Activated CD4-positive, alpha-beta T cell treated with anti-CD3 and anti-CD28 coated beads, Interleukin-2, amount 10 ng/mL, durations not matched to agents 7 days and 5 days (primary cell): ENCODE measurements at places on chromosomes 6 and 20.

DNA sequence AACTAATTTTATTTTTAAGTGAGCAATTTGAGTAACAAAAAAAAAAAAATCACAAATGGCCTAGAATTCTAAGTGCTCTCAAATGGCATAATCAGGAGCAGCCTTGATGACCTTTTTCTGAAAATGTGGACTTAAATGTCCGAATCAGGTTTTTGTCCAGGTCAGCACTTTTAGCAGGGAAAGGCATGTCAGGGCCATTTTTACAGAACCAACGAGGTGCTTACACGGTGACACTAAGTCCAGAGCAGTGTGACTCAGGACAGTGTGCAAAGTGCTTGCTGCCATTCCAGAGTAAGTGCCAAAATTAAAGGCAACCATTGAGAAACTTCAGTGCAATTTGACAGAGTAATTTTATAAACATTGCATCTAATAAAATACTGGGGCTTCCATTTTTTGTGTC lies 127.8 kb downstream of the KIF16B start:
- no peak for DNase-seq

DNA sequence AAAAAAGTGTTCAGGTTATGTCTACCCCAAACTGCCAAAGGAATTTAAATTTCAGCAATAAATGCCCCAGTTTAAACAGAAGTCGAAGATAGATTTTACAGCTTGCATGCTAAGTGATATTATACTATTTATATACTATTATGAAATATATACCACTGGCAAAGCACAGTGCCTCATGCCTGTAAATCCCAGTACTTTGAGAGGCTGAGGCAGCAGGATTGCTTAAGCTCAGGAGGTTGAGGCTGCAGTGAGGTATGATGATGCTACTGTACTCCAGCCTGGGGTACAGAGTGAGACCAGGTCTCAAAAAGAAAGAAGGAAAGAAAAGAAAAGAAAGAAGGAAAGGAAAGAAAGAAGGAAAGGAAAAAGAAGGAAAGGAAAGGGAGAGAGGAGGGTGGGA lies 102.1 kb downstream of the MTFR2 start:
- no peak for DNase-seq

DNA sequence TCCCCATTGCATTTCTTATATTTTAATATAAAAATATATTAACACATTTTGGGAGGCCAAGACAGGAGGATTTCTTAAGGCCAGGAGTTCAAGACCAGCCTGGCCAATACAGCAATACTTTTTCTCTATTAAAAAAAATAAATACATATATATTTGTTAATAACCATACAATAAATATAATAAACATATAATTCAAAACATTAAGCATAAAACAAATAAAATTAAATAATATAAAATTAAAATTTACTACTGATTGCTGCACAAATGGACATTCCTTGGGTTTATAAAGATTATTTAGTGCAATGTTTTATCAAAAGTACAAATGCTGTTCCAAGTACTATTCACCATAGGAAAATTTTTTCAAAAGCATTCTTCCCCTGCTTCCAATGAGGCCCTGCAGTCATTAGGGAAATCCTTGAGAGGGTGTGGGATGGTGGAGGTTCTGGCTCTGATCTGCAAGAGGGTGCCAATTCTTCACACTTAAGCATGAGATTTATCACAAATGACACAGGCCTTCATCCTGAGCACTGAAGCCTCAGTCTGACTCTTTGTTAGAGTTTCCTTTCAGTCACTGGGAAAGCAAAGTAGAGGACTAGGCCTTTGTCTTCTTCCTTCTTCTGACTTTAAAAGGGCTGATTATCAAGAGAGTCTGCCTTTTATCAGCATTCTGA lies 596.7 kb downstream of the EPM2A start:
- no peak for DNase-seq

DNA sequence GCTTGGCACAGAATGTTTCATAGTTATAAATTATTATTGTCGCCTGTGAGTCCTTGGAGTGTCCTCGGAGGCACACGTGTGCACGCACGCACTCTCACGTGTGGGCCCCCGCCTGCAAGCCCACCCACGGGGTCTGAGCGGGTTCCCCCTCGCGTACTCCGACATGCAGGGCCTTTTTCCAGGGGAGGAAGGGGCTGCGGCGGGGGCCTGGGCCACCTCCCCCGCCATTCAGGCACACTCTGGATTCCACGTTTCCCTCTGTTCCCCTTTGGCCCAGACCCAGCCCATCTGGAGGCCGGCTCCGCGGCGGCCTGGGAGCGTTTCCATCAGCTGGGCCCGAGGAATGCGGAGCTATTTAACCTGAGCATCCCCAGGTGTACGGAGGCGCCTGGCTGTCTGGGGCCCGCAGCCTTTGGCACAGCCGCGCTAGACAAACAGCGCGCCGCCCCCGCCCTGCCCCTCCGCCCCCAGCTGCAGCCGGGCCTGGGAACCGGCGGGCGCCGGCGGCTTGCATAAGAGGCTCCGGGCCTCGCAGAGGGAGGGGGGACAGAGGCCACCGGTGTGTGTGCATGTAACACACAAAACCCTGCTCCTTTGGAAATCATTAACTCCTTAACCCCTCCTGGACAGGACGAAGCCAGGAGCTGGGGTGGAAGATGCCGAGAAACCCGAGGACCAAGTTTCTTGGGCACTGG lies 3.3 kb downstream of the ID1 start:
- no peak for DNase-seq

- no peak for DNase-seq
Observed at GRCh38 chr6:158024566-158025297, 43.1 kb downstream of the SYNJ2 start.

- DNase-seq = no peak
Observed at GRCh38 chr6:25868436-25869183, 5.4 kb downstream of the SLC17A3 start.

DNA sequence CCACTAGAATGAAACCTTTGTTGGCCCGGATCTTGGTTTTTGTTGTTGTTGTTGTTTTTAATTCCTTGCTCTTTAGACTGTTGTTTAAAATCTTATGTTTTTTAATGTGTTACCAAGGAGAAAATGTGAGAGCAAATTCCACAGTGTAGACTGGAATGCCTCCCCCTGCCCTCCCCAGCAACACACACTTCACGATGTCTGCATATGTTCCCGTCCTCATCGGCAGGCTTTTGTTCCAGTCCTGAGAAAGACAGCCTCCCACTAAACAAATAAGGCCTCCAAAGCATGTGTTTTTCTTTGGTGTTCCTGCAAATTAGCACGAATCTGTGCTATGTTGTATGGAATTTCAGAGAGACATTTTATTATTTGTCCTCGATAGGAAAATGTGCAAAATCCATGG lies 263.3 kb upstream of the QKI start:
- DNase-seq = no peak

- no peak for DNase-seq
Observed at GRCh38 chr6:153727885-153728284, 311.2 kb upstream of the OPRM1 start.

GRCh38 chr6:163720005-163720404 lies 305.5 kb downstream of the QKI start:
- DNase-seq = no peak

DNA sequence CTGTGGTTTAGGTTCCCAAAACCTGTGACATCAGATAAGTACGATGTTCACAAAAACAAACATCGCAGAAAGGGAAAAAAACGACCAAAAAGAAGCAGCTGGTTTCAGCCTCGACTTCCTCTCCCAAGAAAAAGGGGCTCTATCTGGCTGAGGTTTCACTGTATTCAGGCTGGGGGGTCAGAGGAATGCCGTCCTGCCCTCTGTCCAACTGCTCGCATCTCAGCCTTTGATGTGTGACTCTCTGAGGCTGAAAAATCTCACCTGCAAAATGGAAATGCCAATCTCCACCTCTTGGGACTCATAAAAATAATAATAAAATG lies 123.6 kb upstream of the PTPN1 start:
- no peak for DNase-seq

GRCh38 chr6:127176146-127176545 lies 57.7 kb downstream of the RSPO3 start:
- DNase-seq = no peak

DNA sequence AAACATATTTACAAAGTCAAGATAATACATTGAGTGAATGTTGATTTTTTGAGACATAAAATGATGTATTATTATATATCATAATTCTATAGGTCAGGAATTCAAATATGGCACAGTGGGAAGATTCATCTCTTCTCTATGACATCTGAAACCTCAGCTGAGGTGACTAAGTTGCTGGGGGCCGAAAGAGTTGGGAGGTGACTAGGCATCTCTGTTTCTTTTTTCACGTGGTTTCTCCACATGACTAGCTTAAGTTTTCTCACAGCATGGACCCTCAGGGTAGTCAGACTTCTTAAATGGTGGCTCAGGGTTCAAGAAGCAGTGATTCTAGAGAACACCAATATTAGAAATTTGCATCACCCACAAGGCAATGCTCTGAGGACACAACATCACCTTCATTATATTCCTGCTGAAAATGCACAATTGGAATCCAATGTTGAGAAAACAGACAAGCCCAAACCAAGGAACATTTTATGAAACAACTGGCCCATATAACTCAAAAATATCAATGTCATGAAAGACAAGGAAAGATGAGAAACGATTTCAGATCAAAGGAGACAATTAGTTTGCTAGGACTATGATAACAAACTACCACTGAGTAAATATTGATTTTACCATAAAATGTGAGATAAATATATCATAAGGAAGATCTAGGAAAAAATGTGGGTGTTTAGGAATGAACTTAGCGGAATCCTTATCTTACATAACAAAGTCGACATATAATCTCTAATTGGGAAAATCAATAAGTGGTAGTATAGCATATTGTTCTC lies 273.3 kb upstream of the IRAK1BP1 start:
- no peak for DNase-seq

- no peak for DNase-seq
Observed at GRCh38 chr20:2086177-2086979, 15.2 kb upstream of the STK35 start.

- DNase-seq = no peak
Observed at GRCh38 chr6:35188886-35189285, 24.9 kb upstream of the SCUBE3 start.

DNA sequence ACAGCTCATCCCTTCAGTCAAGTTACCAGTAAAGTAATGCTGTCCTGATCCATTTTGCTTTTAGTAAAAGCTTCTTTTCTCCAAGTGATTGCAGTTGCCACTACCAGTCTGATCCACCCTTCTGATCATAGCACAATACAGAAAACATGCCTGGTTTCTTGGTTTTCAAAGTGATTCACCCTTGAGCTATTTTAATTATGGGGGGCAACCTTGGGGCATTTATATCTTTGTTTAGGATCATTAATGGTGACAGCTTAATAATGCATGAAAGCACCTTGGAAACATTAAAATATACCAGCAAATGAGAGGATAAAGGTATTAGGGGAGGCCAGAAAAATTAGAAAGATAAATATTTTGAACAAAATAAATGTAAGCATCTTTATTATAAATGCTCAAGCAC lies 38.4 kb downstream of the LRRC1 start:
- no peak for DNase-seq

GRCh38 chr20:42083280-42083679 lies 465.1 kb upstream of the CHD6 start:
- no peak for DNase-seq

GRCh38 chr6:89941031-89941762 lies 46.9 kb downstream of the GJA10 start:
- DNase-seq = no peak

- DNase-seq = no peak
Observed at GRCh38 chr6:40710626-40711330, 123.6 kb upstream of the LRFN2 start.

DNA sequence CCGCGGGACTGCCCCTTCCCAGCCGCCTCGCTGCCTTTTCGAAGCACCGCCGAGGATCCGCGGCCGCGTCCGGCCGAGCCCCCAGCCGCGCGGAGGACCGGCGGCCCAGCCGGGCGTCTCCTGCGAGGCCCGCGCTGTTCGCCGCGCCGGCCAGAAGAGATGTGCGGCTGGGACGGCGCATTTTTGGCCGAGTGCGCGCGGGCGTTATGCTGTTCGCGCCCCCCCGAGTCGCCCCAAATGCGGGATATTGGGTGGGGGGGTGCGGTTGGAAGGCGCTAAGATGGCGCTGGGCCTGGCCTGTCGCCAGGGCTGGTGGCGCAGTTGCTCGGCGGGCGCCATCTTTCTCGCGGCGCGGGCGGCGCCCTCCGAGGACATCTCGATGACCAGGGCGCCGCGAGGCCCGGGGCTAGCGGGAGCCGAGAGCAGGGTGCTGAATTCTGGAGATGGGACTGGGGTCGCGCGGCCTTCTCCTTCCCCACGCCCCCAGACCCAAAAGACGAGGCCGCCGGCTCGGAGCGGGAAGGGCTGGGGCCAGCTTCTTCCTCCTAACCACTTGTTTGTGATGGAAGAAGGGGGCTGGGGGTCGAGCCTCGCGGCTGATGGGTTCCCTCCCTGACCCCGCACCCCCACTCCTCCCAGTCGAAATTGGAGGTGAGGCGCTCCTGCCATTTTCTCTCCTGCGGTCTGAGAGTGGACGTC lies 1.5 kb downstream of the BICRAL start:
- DNase-seq = peak; percentile 75

DNA sequence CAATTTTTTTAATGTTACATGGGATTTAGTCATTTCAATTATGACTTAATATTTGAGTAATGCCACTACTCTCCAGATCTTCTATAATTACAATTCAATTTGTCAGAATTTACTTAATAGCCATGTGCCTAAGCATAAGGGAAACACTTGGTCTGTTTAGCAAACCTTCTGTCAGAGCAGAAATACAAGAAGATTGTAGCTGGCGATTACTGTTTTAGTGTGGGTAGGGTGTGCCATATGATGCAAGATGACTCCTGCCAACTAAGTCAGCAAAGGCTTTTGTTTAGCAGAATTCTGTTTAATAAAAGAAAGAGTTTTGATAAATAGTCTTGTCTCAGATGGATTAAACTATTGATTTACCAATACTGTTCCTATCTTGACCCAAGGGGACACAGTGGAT lies 455.4 kb downstream of the RNF144B start:
- DNase-seq = no peak

- no peak for DNase-seq
Observed at GRCh38 chr6:31465185-31465536, 32.8 kb upstream of the MICB start.

GRCh38 chr6:154086510-154086909 lies 47.5 kb downstream of the OPRM1 start:
- DNase-seq = no peak

DNA sequence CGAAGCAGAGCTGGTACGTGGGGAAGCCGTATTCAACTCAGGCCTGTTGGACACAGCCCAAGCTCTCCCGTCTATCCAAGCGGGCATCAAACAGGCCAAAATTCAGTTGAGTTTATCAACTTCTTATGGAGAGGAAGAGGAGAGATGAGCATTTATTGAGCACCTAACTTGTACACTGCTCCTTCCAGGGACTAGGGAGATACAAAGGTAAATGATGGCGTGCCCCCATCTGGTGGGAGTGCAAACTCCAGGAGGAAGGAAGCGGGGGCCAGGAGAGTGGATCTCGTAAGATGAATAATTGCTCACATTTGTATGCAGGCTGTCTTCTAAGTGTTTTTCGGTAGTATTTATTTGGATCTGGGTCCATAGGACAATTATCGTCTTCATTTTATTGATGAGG lies 146.6 kb downstream of the SOBP start:
- DNase-seq = no peak

DNA sequence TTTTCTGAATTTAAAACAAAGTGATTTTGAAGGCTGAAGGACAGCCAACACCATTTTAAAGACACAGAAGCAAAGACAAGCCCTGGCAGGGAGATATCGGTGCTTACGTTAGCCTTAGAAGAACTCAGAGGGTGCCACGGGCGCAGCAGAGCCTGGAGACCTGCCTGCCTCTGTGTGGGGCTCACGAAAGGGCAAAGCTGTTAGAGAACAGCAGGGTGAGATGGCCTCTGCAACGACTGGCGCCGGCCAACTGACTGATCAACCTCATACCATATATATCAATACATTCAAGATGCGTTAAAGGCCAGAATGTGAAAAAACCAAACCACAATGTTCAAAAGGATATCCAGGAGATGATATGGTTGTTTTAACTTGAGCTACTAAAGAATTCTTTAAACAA lies 151.0 kb upstream of the RPS6KA2 start:
- DNase-seq = no peak
